ENCODE measurements at places on chromosomes 11 and 22.
A peak's percentile ranks its signal among the peaks of the same experiment; 100 is the strongest.

- no peak for DNase-seq
These were observed 60.0 kb downstream of the SLC22A12 start for GRCh38 chr11:64650923-64651523.

- no peak for DNase-seq
These were observed 65.2 kb upstream of the CTSC start for GRCh38 chr11:88402784-88403183.

GRCh38 chr11:10979529-10979928 is 121.7 kb upstream of the ZBED5 start:
- no peak for DNase-seq

- DNase-seq = no peak
These were observed 9.6 kb downstream of the FGF4 start for GRCh38 chr11:69765498-69765995.

DNA sequence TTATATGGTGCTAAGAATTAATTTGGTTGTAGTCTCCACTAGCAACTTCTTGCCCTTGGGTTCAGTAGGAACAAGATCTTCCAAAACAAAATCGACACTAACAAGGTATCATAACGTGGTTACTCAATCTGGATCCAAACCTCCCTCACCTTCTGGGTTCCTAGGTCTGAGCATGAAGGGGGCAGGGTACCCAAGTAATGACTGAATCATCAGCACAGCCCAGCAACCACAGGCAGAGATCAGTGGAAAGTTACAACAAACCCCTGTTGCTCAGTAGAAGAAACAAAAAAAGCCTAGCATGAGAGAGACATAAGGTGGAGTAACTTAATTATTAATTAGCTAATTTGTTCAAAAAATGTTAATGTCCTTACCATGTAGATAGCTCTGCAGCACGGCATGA is 221.4 kb downstream of the BLID start:
- DNase-seq = no peak

DNA sequence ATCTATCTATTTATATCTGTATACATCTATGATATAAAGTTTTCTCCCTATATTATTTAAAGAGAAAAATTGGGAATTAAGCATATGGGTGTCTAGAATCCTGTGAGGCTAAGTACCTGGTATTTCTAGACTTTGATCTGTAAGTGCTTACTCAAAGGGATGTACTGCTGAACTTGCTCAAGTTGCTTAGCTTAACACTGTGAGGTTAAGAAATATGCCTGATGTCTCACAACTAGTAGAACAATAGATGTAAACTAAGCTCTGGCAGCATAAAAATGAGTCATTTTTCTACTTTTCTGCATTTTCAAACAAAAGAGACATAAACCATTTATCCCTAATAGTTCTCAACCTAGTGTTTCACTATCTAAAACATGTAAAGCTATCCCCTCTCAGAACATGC is 744.4 kb upstream of the ANO3 start:
- DNase-seq = no peak

DNA sequence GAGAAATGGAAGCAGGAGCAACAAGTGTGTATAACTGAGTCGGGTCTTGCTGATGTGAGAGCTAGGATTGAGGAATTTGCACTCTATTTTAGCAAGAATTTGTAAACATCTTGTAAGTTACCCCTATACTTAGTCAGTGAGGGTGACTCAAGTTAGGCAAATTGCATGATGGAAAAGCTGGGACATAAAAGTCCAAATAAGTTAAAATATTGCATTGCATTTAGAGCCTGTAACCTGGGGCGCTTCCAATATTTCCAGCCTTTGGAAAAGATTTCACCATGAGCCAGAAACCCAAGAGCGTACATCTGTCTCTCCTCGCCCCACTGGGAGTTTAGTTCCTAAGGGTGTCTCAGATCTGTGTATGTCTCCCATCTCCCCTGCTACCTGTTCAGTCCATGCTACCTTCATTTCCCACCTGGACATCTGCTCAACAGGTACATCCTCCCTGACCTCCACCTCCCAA is 37.0 kb upstream of the ACCSL start:
- no peak for DNase-seq

DNA sequence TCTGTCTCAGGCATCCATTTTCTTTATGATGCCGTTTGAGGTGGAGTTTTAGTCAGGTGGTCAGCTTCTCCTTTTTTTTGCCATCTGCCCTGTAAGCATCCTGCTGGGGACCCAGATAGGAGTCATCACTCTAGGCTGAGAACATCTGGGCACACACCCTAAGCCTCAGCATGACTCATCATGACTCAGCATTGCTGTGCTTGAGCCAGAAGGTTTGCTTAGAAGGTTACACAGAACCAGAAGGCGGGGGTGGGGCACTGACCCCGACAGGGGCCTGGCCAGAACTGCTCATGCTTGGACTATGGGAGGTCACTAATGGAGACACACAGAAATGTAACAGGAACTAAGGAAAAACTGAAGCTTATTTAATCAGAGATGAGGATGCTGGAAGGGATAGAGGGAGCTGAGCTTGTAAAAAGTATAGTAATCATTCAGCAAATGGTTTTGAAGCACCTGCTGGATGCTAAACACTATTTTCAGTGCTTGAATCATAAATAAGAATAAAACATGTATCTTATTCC is 10.9 kb upstream of the HBE1 start:
- peak; percentile 93 for DNase-seq

DNA sequence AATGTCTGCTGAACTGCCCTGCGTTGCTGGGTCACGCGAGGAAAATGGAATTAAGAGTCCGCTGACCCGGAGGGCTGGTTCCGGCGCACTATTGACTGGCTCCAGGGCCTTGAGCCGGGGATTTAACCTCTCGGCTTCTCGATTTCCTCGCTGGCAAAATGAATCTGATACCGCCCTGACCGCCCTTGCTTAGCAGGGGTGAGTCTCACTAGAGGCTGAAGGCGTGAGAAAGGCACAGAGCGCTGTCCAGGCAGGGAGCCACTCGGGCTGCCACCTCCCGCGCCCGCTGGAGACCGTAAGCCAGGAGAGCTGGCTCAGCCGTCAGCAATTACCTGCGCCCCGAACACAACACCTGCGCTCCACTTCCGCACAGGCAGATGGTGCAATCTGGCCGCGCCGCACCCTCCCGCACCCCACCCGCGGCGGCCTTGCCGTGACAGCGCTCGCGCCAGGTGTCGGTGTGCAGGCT is 65.6 kb downstream of the BUD13 start:
- no peak for DNase-seq

- DNase-seq = no peak
These were observed 7.8 kb downstream of the STK33 start for GRCh38 chr11:8586184-8586583.

GRCh38 chr11:1390569-1391164 is 933 bp downstream of the BRSK2 start:
- no peak for DNase-seq

- no peak for DNase-seq
These were observed 92.8 kb downstream of the CCDC73 start for GRCh38 chr11:32701616-32702015.

- no peak for DNase-seq
These were observed 44.3 kb downstream of the AASDHPPT start for GRCh38 chr11:106121570-106122320.

- DNase-seq = no peak
These were observed 34.4 kb upstream of the ZBED5 start for GRCh38 chr11:10892250-10892649.

DNA sequence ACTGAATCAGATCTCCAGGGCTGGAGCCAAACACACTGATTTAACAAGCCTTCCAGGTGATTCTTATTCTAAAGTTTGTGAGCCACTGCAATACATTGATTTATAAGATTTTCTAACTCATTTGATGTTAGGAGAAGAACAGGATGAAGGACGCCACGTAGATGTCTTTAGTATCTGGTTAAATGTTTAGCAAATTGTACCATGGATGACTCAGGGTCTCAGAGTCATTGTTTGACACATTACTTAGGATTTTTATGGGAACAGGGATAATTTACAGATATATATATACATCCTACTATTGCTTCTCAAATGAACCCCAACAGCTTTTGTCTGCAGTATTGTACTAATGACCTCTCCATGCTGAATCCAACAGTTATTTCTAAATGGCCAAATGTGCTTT is 143.1 kb upstream of the DDI1 start:
- DNase-seq = no peak

DNA sequence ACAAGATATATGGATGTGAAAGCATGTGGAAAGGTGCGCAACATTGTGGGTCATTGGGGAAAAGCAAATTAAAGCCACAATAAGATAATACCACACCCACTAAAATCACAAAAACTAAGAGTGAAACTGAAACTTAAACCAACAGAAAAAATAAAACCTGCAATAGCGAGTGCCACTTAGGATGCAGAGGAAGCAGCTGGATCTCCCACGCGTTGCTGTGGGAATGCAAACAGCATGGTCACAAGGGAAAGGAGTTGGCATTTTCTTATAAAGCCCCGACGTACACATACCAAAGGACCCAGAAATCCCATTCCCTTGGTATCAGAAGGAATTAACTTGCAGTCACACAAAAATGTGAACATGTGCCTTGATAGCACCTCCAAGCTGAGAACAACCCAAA is 712.0 kb downstream of the TBC1D22A start:
- peak; percentile 39 for DNase-seq

- no peak for DNase-seq
These were observed at the start of gene SCUBE2 for GRCh38 chr11:9091044-9091922. Gene SCUBE2, minus strand, starts transcription at chr11:9091599. Its CDS starts 71 bp downstream, at chr11:9091528.

DNA sequence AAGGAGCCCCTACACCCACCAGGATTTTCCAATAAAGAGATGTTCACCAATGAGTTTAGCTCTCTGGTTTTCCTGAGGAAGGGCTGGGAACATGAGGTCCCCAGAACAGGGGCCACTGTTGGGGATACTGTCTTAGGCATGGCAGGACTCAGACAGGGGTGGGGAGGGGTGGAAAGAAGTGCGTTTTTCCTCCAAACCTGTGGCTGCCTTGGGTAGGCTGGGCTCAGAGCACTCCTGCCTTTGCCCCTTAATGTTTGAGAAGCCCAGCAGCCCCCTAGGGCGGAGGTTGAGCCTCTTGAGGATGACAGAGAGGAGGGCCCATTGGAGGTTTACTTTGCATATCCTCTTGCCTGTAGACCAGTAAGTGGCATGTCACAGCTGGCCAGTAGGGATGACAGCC is 10.6 kb downstream of the MTFP1 start:
- DNase-seq = no peak

- DNase-seq = no peak
These were observed 377.7 kb downstream of the TENM4 start for GRCh38 chr11:79062814-79063762.

DNA sequence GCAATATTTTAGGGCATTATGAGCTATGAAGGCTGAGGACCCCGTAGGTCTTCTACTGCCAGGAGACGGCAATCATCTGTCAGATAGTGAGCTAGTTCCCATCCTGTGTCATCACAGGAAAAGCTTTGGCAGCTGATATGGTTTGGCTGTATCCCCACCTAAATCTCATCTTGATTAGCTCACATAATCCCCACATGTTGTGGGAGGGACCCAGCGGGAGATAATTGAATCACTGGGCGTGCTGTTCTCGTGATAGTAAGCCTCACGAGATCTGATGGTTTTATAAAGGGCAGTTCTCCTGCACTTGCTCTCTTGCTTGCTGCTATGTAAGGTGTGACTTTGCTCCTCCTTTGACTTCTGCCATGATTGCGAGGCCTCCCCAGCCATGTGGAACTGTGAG is 18.1 kb downstream of the CSRP3 start:
- DNase-seq = no peak

- no peak for DNase-seq
These were observed 31.3 kb downstream of the TMEM123 start for GRCh38 chr11:102421261-102421660.

DNA sequence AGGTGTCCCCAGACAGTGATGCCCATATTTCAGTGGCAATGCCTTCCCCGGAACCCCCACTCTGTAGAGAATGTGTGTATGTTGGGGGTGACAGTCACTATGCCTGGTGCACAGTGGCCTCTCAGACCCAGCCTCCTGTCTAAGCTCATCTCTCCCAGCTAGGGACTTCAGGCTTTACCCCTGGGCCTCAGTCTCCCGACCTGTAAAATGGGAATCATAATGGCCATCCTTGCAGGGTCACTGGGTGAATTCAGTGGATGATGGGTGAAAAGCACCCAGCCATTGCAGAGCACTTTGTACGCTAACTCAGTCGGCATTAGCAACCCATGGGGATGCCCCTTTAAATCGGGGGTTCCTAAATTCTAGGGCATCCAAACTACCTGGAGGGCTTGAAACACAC is 18.9 kb downstream of the FGF3 start:
- DNase-seq = no peak

DNA sequence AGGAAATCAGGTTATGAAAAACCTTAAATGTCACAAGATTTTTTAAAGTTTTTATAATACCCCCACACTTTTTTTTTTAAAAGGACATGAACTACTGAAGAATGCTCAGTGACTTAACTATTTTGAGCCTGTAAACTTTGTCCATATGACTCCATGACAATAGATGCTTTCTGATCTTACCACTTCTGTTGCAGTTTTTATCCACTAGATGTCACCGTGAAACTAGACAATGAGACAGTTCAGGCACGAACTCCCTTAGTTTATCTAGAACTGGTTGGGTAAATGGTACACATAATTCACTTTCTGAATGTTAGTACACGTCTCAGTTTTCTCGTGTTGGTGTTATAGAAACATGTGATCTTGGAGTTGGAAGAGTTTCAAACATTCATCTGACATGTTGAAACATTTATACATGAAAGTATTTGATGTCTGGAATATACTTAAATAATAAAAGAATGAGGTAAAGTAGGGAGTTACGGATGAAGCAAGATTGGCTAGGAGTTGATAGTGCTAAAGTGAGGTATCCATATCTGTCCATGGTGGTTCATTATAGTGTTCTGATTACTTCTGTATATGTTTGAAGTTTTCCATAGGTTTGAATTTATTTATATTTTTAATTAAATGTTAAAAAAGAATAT is 8.1 kb downstream of the CCDC15 start:
- peak; percentile 77 for DNase-seq

DNA sequence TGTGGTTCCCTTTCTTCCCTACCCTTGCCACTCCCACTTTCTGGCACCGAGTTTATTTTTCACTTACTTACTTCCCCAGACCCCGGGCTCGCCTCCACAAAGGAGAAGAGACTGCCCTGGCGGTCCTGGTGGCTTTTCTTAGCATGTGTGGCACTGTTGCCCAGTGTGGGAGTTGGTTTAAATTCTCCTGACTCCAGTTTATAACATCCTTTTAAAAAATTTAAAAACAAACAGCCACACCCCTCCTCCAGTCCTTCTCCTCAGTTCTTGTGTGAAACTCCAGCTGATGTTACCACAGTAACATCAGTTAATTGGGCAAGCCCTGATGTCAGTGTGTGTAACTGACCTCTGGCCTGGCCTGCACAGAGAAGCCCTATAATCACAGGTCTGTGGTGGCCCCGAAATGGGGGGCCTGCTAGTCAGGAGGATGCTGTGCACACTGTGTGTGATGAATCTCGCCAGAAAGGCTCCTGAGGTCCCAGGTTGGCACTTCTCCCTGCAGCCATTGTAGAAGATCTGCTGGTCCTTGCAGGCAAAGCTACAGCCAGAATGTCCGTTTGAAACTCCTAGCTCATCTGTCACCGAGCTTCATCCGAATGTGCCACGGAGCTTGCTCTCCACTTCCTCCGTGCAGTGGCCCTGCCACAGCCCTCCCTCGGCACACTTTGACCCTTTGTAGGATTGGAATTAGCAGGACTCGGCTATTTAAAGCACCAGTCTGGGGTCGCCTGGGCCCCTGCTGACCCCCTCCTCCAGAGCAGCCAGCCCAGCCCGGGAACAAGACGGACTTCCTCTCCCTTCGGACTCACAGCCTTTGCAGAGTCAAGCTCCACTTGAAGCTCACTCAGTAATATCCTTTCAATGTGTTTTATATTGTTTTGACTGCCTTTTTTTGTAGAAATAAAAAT is 7.6 kb downstream of the YDJC start:
- no peak for DNase-seq
